Ureter (tissue), 1 donor: ENCODE measurements at places on chromosomes 6 and 20. TPM values are rescaled to one million over a fixed set of nuclear protein-coding genes. Genes with fewer than 3 reads are reported as not detected.

DNA sequence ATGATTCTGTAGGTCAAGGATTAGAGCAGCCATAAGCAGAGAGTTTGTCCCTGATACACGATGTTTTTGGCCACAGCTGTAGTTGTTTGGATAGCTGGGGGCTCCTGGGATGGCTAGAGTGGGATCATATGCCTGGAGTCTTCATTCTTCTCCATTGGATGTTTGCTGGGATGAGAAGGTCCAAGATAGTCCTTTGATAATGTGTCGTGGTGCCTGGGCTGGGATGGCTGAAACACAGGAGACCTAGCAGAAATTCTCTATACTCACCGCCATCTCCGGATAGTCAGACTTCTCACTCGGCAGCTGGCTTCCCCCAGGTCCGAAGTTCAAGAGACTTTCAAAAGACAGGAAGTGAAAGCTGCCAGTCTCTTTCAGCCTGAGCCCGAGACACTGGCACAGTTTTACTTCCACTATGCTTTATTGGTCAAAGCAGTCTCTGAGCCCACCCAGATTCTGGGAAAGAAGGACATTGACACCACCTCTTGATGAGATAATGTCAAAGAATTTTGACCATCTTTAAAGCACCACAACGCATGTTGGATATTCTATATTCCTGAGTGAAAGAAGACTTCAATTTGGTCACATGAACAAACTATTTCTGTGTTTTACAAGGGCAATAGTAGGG is 16.0 kb downstream of the MARCKS start:
- peak; percentile 56 for DNase-seq

- no peak for DNase-seq
These were observed 86.9 kb downstream of the TBC1D32 start for GRCh38 chr6:121247386-121247785.

DNA sequence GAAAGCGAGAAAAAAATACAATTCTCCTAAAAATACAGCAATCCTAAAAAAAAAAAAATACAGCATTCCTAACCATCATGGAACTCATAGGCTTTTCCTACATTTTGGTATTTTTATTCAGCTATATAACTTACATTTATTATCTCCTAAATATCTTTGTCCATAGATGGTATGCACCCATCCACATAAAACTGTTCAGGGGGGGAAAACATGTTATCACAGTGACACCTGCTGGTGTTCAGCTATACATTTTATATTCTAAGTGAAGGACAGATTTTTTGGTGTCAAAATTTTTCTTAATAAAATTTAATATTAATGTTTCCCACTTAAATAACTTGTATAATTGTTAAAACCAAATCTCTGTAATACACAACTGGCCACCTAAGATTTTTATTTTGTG is 58.0 kb downstream of the BLOC1S5 start:
- no peak for DNase-seq

DNA sequence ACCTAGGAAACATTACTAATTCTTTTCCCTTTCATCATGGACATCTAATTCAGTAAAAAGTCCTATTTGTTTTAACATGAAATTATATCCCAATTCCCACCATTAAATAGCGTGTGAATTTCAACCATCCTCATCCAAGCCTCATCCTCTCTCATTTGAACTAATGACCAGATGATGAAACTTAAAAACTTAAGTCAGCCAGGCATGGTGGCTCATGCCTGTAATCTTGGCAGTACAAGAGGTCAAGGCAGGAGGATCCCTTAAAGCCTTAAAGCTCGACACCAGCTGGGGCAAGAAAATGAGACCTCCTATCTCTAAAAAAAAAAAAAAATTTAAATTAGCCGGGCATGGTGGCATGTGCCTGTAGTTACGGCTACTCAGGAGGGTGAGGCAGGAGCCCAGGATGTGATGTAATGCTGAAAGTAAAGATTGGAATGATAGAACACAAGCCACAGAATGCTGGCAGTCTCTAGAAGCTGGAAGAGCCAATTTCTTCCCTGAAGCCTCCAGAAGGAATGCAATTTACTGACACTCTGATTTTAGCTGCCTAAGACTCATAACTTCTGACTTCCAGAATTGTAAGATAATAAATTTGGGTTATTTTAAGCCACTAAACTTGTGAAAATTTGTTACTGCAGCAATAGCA is 27.1 kb upstream of the HAO1 start:
- DNase-seq: no peak

DNA sequence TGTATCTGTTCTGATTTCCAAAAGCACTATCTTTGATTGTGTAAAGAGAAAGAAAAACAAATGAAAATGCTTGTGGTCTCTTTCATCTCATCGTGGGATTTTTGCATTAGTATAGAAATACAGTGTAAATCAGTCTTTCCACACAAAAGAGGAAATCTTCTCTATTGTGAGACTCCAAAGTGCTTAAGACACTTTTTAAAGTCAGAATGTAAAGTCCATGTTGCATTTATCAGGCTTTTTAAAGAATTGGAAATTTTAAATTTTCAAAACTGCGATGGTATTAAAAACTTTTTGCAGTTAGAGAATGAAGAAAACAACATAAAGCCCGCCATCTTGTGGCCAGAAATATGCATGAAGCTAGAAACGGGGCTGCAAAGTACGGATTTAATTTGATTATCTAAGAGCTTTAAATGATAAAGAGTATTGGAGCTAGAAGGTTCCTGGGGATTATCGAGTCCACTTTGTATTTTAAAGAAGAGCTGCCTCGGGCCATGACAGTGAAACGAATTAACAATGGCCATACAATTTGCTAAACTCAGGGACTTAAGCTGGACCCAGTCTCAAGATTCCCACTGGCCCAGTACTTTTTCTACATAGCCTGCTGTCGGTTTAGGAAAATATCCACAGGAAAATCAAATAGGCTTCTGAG is 339.6 kb downstream of the ARHGAP18 start:
- peak; percentile 50 for DNase-seq

DNA sequence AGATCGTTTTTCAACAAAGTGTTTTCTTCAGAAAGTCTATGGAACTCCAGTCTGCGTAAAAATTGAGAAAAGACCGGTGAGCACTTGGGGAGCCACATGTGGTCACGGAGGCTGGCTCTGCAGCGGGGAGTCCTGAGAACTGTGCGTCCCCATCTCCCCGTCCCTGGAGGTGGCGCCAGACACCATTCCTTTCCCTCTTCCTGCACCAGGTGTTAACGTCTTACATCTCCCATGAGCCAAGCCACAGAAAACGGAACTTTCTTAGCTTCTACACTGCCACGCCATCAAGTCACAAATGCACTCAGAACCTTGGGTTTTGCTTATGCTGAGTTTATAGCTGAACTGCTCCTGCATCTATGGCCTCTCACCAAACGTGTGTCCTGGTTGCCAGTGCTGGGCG is 62.6 kb downstream of the GINS1 start:
- DNase-seq: no peak

GRCh38 chr20:50130995-50131394 is 18.0 kb upstream of the UBE2V1 start:
- peak; percentile 66 for DNase-seq

DNA sequence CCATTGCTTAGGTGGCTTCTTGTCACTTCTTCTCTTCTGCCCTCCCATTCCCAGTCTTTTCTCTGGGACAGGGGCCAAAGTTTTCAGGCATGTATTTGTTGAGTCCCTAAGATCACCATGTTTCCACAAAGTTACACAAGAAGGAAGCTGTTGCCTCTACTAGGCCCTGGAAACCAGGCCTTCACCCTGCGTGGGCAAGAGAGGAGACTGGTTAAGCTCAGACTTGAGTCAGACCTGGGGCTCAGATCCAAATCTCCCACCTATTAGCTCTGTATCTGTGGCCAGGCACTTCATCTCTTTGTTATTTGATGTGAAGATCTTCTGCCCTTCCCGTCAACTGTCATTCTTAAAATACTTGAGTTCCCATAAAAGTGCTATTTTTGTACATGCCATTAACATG is 154.6 kb downstream of the SASH1 start:
- DNase-seq: no peak

DNA sequence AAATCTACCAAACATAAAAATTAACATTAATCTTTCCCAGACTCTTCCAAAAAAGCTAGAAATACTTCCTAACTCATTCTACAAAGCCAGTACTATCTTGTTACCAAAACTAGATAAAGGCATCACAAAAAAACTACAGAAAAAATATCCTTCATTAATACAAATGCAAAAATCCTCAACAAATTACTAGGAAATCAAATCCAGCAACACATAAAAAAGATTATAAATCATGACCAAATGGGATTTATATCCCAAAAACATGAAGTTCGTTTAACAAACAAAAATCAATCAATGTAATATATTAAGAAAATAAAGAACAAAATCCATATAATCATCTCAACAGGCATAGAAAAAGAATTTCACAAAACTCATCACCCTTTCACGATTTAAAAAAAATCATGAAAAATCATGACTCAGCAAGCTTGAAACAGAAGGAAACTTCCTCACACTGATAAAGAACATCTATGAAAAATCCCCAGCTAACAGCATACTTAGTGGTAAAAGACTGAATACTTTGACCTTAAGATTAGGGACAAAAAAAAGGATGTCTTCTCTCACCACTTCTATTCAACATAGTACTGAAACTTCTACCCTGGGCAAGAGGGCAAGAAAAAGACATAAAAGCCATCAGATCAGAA is 43.2 kb downstream of the RANBP9 start:
- no peak for DNase-seq

- no peak for DNase-seq
These were observed 20.2 kb downstream of the MCUR1 start for GRCh38 chr6:13794184-13794583.

- DNase-seq: no peak
These were observed 211.5 kb downstream of the SOX4 start for GRCh38 chr6:21804941-21805610.

Gene NUDT3
- 57.0 TPM for total RNA-seq

Gene CPNE5
- 3.6 TPM for total RNA-seq

Gene LY6G6D
- not detected for total RNA-seq

Gene AGER
- total RNA-seq: 16.9 TPM

Gene ACAT2
- total RNA-seq: 42.1 TPM

Gene OR2H2
- total RNA-seq: not detected
